ENCODE measurements at places on chromosomes 6 and 20. TPM values are rescaled to one million over a fixed set of nuclear protein-coding genes. Genes with fewer than 3 reads are reported as not detected.

MCM8 gene
- total RNA-seq = 7.2 TPM

GRCh38 chr6:93394471-93394870 is 24.9 kb downstream of the EPHA7 start:
- DNase-seq = no peak

- DNase-seq = no peak
These were observed 64.8 kb upstream of the HLA-E start for GRCh38 chr6:30424549-30424948.

DNA sequence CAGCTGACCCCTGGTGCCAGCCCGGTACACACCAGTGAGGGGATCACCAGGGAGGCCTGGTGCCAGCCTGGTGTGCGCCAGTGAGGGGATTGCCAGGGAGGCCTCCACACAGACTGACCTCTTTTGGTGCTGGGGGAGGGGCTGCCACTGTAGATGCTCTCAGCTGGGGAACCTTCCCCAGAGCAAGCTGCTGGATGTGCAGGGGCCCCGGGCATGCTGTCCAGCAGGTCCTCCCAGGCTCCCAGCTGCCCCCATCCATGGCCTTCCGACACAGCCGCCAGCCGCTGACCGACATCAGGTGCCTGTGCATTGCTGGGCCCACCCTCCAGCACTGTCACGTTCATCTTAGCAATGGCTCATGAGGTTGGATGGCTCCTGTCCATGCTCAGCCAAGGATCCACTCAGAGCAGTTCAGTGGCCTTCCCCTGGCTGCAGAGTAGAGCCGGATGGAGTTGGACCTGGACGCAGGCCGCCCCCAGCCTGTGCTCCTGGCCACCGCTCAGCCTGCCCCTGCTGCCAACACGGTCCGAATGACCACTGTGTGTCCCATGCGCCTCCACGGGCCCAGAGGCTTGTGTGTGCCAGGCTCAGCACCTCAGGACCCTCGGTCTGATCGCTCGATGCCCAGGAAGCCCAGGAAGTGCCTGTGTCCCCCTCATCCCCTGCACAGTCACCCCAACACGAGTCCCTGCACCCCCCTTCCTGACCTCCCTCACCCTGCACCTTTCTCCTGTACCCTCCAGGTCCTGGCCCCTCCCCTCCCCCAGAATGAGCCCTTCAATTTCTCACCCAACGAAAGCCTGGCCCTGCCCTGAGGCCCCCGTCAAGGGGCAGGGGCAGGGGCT is 95.7 kb downstream of the YTHDF1 start:
- peak; percentile 7 for DNase-seq

GRCh38 chr6:169782966-169783365 is 31.5 kb downstream of the ERMARD start:
- DNase-seq = no peak

- DNase-seq = no peak
These were observed 178.1 kb downstream of the RIMS1 start for GRCh38 chr6:72064399-72064975.

DNA sequence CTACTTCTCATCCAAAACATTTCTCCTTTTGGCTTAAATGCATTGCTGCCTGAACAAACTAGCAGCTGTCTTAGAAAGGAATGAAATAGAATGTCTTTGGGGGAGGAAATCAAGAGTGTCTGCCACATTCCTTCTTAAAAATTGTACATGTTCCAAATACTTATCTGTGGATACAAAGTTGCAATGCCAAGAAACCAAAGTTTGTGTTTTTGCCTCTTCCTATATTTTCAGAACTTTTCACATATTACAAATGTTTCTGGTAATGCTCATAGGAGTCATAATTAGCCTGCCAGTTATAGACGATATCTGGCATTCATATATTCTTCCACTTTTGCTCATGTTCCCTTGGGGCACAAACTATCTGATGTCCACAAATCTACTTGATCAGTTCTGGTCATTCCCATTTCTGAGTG is 165.5 kb upstream of the BMP5 start:
- DNase-seq = no peak

- DNase-seq = no peak
These were observed 32.8 kb downstream of the TSPYL4 start for GRCh38 chr6:116221067-116221466.

DNA sequence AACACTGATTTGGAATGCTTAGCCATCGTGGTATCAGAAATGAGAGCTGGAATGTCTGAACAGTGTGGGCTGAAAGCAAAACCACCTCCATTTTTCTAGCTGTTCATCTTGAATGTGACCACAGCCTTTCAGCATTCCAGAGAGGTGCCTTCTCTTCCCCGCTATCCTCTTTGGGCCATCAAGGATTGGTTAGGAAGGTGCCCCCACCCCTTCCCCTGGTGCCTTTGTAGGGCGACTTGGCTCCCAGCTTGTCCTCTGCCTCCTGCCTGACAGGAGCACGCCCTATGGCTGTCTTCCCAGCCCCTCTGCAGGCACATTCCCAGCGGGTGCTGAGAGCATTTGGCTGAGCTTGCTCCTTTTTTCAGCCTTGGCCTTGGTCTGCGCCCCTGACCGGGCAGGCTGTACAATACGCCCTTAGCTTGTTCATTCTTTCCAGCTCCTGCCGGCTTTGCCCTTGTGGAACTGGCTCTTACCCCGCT is 97.5 kb downstream of the ARMC2 start:
- DNase-seq = peak; percentile 87

DNA sequence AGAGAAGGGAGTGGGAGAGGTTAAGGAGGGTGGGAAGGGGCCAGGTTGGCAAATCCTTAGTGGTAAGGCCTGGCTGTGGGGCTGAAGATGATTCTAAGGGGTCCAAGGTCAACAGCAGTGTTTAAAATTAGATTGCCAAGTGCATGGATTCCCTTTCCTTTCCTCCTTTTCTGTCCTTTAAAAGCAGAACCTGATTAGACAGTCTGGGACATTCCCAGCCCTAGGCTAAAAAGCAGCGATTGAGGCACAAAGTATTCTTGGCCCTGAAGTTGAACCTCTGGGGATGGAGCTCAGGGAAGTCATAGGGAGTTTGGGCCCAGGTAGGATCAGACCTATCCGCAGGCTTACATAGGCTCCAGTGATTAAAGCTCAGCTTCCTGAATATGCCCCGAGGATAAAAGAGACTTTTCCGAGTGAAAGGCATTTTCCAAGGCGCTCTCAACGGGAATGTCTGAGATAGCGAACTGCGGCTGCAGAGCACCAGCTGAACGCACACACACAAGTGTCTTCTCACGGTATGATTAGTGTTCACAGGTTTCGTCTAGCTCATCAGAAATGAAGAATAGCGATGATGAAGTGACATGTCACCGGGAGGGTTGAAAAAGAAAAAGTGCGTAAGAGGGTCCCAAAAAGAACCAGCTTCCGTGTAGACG is 787 bp upstream of the CARMIL1 start:
- DNase-seq = no peak

DNA sequence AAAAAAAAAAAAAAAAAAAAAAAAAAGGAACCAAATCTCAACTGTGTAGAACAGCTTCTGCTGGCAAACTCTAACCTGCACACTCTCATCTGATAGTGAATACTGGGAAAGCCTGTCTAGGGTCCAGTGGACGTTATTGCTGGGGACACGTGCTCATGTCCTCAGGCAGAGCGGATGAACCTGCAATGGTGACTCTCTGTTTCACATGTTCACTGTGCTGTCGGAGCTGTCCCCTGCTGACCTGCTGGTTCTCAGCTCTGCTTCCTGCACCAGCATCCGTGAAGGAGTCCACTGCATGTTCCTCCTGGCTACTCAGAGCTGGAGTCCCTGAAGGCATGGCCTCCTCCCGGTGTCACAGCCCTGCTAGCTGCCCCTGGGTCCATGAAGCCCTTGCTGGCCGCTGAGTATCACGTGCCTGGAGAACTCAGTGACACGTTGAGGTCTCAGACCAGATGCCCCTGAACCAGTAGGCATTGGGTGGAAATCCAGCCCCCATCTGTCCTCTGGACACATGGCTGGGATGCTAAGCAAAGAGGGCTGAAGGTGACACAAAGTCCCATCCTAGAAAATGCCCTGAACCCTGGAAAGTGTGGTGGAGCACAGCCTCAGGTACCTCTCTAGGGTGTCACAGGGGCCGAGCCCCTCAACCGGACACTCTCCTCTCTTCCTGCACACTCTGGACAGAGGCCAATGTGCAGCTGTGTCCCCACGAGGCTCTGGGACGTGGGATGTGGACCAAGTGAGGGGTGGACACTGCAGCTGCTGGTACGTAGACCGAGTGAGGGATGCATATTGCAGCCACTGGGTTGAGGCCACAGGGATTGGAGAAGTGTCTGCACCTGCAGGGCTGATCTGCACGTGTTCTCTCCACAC is 54.9 kb upstream of the FRMD1 start:
- no peak for DNase-seq

DNA sequence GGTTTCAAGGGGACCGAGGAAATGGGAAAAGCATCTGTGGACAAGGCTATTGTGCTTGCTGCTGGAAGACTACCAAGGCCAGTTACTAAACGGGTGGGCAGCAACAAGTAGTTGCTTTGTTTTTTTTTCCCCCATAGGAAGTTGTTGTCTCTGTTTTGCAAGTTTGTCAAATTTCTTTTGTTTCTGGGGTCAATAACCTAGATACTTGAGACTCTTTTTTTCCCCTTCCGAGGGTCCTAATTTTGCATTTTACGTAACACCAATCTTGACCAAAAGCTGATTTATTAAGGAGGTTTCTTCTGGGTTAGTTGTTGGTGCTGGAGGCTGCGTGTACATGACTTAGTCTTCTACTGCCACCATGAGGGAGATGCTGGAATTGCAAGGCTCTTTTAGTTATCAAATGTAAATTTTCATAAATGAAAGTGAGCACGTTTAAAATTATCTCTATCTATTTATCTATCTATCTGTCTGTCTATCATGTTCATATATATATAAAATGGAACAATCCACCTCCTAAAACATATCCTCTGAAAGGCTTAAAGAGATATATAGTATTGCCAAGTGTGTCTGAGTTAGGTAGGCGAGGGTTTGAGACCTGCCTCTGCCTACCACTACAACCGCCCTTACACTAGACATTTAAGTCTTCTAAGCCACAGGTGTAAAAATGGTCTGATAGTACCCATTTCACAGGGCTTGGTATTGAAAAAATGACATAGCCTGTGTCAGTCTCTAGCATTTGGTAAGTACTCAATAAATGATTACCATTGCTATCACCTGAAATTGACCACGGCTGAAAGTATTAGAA is 60.2 kb downstream of the GCLC start:
- peak; percentile 63 for DNase-seq

SNRPB2 gene
- total RNA-seq = 36.5 TPM

- no peak for DNase-seq
These were observed 10.9 kb upstream of the MRS2 start for GRCh38 chr6:24391756-24392405.

HRH3 gene
- total RNA-seq = not detected

DNA sequence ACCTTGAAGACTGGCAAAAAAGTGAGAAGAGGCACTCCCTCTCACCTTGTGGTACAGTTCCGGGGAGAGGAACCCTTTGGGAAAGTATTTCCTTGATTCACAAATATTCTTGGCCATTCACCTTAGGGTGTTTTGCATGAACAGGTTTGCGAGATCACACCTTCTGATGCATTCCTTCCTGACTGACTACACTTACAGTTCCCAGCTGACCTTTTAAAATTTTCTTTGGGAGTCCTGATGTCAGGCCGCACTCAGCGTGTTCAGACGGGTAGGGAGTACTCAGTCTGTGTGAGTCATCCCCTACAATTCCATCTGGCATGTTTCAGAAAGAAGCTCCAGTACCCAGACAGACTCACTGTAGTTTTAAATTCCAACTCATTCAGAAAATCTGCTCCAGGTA is 1.7 kb downstream of the ADGRF4 start:
- peak; percentile 24 for DNase-seq

DNA sequence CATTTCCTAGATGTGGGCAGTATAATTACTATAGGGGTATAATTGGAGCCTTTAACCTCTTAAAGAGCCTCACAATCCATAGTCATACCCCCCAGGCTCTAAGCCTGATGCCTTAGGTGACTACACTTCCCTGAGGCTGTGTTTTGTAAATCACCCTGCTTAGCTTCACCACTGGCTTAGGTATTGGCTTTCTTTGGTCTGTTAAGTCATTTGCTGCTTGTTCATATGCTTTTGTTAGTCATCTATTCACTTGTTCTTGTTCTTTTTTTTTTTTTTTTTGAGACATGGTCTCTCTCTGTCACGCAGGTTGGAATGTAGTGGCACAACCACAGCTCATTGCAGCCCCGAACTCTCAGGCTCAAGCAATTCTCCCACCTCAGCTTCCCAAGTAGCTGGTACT is 26.7 kb downstream of the KAT14 start:
- DNase-seq = no peak

- DNase-seq = no peak
These were observed 3.9 kb downstream of the CDH22 start for GRCh38 chr20:46304361-46304760.

KLHDC3 gene
- total RNA-seq = 81.5 TPM

GRCh38 chr6:158015188-158015506 is 33.5 kb downstream of the SYNJ2 start:
- no peak for DNase-seq
